ENCODE measurements at places on chromosomes 3 and 15. TPM values are rescaled to one million over a fixed set of nuclear protein-coding genes. Genes with fewer than 3 reads are reported as not detected.

The EPB42 gene
- polyA plus RNA-seq, result not detected

The SLC9C1 gene
- polyA plus RNA-seq, result 0.07 TPM

GRCh38 chr3:1710663-1711062 lies 388.0 kb upstream of the CNTN4 start:
- DNase-seq, result no peak

The SPTBN5 gene
- 0.55 TPM for polyA plus RNA-seq

The LRRC49 gene
- 0.22 TPM for polyA plus RNA-seq

The DNAJB11 gene
- polyA plus RNA-seq, result 79.5 TPM

The CHL1 gene
- 5.4 TPM for polyA plus RNA-seq

GRCh38 chr3:47151836-47152235 lies 12.1 kb downstream of the SETD2 start:
- DNase-seq, result no peak

The ZIC4 gene
- not detected for polyA plus RNA-seq

The CP gene
- polyA plus RNA-seq, result not detected

The TMCO5A gene
- polyA plus RNA-seq, result not detected

The PPP1R14D gene
- polyA plus RNA-seq, result 0.19 TPM

DNA sequence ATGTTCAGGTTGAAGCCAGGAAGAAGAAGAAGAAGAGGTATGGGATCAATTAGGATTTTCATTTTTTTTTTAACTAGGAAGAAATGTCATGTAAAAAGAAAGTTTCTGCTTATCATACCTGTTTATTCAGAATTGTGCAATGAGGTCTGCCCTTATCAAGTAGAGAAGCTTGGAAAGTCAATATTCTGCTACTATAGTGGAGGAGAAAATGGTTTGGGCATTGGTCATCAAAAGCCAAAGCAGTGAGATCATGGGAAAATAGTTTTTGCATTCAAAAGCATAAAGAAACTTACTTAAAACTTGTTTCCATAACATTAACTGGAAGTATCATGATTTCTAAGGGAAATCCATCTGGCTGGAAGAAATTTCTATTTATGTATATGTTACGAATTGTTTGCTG lies 1239.2 kb downstream of the NSUN3 start:
- no peak for DNase-seq

DNA sequence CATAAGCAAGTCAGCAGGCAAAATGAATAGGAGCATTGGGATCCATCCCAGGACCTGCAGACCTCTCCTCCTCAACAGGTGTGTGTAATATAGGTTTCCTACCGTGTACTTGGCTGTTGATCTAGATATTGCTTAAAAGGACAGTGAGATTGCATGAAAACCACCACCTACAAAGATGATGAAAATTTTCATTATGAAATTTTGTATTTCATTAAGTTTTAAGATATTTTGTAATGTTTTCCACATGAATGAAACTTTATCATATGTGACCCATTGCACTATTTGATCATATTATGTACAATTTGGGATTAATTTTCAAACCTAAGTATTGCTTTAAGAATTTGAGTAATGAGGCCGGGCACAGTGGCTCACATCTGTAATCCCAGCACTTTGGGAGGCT lies 94.3 kb upstream of the TRPM1 start:
- DNase-seq, result no peak

The AHSG gene
- polyA plus RNA-seq, result not detected

The SLC25A20 gene
- 5.7 TPM for polyA plus RNA-seq

The PDE12 gene
- 11.2 TPM for polyA plus RNA-seq

The ZCWPW2 gene
- polyA plus RNA-seq, result not detected

GRCh38 chr15:71921191-71921590 lies 110.8 kb downstream of the NR2E3 start:
- no peak for DNase-seq

The KCNAB1 gene
- not detected for polyA plus RNA-seq

GRCh38 chr3:107958146-107958545 lies 132.7 kb downstream of the CD47 start:
- DNase-seq, result no peak

GRCh38 chr15:67760901-67761300 lies 64.4 kb upstream of the SKOR1 start:
- no peak for DNase-seq

- no peak for DNase-seq
These were observed 17.5 kb downstream of the ABI3BP start for GRCh38 chr3:100975714-100976113.

- no peak for DNase-seq
These were observed 64.0 kb downstream of the FLNB start for GRCh38 chr3:58072052-58072762.

GRCh38 chr3:51434746-51435327 lies 43.8 kb downstream of the RBM15B start:
- peak; percentile 54 for DNase-seq

DNA sequence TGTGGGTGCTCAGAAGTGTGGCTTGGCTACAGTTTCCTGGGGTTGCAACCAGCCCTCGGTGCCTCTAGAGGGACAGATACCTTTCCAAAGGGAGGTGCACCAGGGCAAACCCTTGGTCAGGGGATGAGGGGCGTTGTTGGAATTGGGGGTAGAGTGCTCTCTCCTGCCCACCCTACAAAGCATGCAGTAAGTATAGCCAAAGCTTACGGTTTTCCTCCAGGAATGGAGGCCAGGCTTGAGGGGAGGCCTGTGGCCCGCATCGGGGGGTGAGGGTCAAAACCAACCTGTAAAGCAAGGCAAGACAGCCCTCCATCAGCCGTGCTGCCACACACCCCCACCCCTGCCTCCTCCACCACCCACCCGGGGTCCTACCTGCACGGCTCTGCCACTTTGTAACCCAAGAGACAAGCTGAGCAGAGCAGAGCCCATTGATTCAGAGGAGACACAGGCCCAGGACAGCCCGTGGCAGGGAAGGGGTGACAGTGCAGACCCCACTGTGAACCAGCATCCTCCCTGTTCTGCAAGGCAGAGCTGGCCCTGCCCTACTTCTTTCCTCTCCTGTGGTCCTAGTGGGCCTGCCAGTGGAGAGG lies 41.5 kb downstream of the TLE3 start:
- no peak for DNase-seq

The GPX1 gene
- 180 TPM for polyA plus RNA-seq

The C3orf85 gene
- polyA plus RNA-seq, result not detected

- no peak for DNase-seq
These were observed 33.5 kb downstream of the HERC1 start for GRCh38 chr15:63800241-63800640.

DNA sequence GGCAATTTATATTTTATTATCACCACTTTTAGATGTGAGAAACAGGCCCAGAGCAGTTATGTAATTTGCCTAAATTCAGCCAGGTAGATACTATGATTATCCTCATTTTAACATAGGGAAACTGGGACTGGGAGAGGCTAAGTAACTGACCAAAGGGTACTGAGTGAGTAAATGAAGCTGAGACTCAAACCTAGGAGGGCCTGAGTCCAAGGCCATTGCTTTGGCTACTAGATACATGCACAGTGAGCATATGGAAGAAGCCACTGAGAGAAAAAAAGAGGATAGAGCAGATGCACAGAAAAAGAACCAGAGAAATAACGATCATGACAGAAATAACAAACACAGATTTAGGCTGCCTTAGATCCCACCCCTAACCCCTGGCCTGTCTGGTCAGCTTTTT lies 33.6 kb downstream of the USF3 start:
- DNase-seq, result no peak

The SIDT1 gene
- 61.2 TPM for polyA plus RNA-seq

DNA sequence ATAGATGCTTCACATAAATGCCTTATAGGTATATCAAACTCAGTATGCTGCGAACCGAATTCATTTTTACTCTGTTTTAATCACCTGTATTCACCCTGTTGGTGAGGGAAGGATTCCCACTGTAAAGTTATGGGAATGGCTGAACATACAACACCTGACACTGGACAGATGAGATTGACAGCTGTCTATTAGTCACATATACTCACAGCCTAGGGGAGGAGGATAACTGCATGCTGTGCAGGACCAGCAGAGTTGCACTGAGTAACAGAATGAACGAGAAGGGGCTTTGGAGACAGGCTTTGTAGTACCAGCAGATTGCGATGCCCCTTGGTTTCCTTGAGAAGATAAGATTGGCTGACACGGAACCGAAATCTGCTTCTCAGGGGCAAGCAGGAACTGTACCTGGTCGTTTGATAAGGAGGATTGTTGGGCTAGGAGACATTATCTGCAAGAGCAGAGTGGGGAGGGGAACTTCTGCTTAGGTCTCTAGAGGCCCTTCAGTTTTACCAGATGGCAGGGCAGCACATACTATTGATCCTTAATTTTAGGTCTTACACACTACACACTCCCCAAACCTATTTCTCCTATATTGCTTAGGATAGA lies 43.5 kb upstream of the SLC22A13 start:
- DNase-seq, result no peak

DNA sequence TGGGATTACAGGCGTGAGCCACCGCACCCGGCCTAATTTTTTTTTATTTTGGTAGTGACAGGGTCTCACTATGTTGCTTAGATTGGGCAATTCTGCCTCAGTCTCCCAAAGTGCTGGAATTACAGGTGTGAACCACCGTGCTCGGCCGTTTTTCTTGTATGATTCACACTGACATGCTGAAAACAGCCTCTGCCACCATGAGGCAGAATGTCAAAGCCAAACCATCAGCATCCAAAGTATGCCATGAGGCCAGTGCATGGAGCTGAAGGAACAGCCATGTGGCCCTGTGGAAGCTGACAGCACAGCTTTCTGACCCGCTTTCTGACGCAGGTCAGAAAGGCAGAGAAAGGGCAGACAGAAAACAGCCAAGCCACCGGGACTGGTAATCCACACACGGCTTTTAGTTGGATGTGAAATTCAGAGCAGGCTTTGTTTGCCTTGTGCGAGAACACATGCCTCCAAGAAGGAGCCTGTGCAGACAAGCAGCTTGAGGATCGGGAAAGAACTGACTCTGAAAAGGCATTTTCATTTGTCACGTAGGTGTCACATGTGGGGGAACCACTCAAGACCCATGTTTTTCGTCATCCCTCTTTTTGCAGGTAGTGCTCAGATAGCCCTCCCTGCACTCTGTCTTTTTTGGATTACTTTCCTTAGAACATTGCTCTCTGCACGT lies 25.1 kb downstream of the XYLB start:
- no peak for DNase-seq

- no peak for DNase-seq
These were observed 35.9 kb downstream of the CEMIP start for GRCh38 chr15:80815106-80815505.

The ALS2CL gene
- 1.0 TPM for polyA plus RNA-seq

The CCR1 gene
- 0.39 TPM for polyA plus RNA-seq

The NEK11 gene
- polyA plus RNA-seq, result 1.00 TPM

GRCh38 chr3:25785826-25786225 lies 2.6 kb upstream of the NGLY1 start:
- DNase-seq, result no peak

GRCh38 chr3:43194490-43195114 lies 88.7 kb upstream of the POMGNT2 start:
- no peak for DNase-seq

- no peak for DNase-seq
These were observed 196.5 kb downstream of the KLHL25 start for GRCh38 chr15:85598219-85598618.

DNA sequence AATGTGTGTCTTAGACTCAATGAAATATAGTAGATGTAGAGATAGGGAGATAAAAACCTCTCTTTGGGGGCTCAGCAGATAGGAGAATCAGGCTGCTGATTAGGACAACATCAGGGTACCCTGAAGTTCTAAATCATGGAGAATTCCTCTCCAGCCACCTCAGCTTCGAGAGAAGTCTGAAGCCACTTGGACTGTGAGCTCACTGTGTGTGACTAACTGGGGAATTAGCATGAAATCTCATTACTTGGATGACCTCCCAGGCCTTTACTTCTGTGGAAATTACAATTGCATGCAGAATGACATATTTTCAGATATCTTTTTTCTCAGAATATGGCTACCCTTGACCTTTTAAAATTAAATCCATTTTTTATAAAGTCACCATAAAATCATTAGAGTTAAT lies 128.0 kb upstream of the MRPL3 start:
- no peak for DNase-seq

GRCh38 chr3:32240159-32240545 lies 1.7 kb downstream of the CMTM8 start:
- DNase-seq, result peak; percentile 62

Data from B cell (primary cell).